ENCODE measurements at places on chromosomes 5 and 9.

- DNase-seq, result no peak
Observed at GRCh38 chr5:169133531-169133930, 167.4 kb downstream of the SLIT3 start.

- DNase-seq, result no peak
Observed at GRCh38 chr5:160702311-160702803, 149.7 kb downstream of the ATP10B start.

DNA sequence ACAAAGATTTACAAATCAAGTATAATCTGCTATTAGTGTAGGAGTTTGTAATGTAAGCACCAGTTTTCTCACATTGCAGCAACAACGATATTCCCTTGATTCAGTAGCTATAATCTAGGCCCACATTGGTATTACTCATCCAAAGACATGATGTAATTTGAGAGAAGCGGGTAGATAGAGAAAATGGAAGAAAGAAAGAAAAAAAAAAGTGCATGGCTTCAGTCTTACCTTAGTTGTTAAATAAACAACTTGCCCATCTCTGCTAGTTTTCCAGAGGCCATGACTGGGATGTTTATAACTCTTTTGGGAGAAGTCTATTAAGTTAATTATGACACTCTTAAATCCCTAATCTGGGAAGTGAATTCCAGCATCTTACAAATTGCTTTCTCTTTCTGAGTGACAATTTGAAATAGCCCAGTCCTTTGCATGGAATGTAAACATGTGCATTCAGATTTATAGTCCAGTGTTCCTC, 2.8 kb downstream of the MELK start:
- no peak for DNase-seq

- DNase-seq, result no peak
Observed at GRCh38 chr5:157984611-157985010, 125.7 kb upstream of the CLINT1 start.

DNA sequence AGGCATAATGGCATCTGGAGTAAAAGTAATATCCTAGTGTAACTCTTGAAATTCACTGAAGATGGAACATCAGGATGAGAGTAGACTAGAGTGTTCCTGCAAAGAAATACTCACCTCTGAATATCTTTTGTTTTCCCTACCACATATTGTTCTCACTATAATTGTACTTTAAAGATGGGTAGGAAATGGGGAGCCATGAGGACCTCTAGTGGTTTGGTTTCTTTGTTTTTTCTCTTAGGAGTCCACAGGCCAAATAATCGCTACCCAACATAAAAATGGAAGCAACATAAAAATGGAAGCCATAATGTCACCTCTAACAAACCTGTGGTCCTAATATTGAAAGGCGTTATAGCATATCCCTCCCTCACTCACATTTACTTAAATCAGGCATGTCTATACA, 2375.8 kb downstream of the MAT2B start:
- peak; percentile 3 for DNase-seq

DNA sequence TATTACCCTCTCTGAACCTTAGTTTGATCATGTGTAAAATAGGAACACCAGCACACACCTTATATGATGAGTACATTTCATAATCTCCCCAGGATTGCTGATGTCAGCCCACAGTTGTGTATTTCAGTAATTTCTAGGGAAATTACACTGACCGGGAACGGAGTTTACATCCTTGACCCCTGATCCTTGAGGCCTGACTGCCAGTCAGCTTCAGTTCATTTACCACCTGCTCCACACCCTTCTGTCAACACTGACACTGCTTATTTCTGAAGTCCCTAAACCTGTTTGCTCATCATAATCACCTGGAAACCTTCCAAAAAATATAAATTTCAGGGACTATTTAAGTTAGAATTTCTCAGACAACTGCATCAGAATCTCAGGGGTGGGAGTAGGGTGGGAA, 55.3 kb downstream of the ZNF622 start:
- no peak for DNase-seq

DNA sequence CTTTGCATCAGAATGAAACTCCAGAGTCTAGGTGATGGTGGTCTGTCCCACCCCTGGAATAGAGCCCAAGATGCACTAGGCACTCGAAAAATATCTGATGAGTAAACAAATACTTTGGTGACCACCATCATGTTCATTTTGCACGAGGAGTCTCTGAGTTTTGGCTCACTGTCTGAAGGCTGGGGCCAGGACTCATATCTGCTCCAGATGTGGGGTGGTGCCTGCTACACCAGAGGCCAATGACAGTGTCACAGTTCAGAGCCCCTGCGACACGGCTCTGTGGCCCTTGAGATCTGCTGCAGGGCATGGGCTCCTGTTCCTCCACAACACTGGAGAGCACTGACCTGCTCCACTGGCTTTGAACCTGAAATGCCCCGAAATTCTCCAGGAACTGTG, 164.6 kb downstream of the ROR2 start:
- no peak for DNase-seq

DNA sequence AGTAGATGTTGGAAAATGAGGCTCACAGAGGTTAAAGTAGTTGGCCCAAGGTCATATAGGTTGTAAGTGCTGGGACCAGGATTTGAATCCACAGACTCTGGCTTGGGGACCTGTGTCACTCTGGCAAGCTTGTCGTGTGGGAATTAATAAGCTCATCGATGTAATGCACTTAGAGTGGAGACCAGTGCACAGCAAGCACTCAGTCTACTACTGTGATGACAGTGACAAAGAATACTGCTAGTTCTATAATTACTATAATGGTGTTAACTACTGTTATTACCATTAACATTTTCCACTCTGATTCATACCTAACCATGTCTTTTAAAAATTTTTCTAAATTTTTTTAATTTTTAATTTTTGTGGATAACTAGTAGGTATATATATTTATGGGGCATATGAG, 12.8 kb downstream of the PAM start:
- no peak for DNase-seq

DNA sequence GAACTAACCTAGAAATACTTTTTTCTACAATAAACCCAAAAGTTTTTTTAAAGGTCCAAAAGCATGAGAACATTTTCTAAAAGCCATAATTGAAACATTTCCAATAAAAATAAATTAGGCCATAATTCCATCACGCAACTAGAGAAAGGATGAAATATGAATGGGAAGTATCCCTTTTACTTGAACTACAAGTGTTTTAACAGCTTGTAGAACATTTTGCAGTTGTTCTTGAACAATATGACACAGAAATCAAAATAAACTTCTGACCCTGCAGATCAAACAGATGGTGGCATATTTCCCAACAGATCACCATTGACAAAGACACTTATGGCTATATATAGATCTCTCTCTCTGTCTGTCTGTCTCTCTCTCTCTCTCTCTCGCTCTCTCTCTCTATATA, 624.4 kb downstream of the PSAT1 start:
- no peak for DNase-seq
